ENCODE measurements at places on chromosomes 13 and 19. TPM values are rescaled to one million over a fixed set of nuclear protein-coding genes. Genes with fewer than 3 reads are reported as not detected.

The HSD17B14 gene
- 53.9 TPM for total RNA-seq

The LGALS14 gene
- total RNA-seq = not detected

The PEG3 gene
- under 0.01 TPM for total RNA-seq

The METTL21C gene
- not detected for total RNA-seq

The DPRX gene
- not detected for total RNA-seq

DNA sequence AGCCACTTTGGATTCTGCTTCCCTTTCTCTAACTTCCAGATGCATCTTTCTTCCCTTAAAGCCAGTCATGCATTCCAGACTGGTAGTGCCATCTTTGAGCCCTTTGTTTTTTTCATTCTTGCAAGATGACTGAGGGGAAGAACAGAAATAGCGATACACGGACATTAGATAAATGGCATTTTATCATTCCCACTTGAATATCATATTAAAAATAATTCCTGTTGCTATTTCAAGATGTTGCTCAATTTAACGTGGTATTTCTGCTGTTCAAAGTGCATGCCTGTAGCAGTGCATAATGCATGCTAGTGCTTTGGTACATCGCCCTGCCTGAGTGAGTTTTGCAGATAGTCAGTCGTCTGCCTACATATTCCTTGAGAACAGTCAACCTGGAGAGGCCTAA is 140.6 kb upstream of the FRY start:
- no peak for DNase-seq

- DNase-seq = peak; percentile 99
Measured at GRCh38 chr13:79936368-79937136, 404.4 kb downstream of the SPRY2 start.

DNA sequence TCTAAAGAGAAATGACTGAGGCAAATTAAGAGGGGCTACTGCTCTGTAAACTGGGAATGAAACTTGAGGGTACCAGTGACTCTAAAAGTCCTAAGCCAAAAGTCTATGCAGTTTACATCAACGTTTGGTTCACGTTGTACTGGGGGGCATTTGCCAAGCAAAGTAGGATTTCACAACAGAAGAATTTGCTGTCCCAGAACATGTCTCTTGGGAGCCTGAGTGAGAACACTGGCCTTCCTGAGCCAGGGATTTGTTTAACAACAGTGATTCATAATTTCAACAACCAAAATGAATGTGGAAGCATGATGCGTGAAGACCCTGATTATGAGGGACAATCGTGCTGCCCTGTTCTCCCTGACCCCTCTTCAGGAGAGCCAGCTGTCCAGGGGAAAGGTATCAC is 178.0 kb downstream of the OXGR1 start:
- DNase-seq = no peak

GRCh38 chr13:76600081-76600480 is 286.1 kb downstream of the KCTD12 start:
- no peak for DNase-seq

DNA sequence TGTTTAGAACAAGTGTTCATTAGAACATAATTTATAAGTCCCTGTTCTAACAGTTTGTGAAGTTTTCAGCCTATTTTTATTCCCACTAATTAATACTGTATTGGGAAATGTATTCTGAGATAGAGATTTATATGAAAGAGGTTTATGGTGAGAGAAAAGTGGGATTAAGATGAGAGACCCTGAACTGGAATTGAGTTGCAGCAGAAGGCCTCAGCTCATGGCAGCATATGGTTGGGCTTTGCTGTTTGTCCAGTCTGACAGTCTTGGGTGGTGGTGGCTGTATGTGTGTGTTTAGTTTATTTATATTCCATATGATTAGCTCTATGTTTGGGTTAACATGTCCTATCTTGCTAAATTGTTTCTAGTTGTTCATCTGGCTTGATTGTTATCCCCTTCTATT is 575.1 kb downstream of the SLITRK5 start:
- DNase-seq = no peak

- no peak for DNase-seq
Measured at GRCh38 chr13:59673286-59673685, 490.4 kb downstream of the DIAPH3 start.

DNA sequence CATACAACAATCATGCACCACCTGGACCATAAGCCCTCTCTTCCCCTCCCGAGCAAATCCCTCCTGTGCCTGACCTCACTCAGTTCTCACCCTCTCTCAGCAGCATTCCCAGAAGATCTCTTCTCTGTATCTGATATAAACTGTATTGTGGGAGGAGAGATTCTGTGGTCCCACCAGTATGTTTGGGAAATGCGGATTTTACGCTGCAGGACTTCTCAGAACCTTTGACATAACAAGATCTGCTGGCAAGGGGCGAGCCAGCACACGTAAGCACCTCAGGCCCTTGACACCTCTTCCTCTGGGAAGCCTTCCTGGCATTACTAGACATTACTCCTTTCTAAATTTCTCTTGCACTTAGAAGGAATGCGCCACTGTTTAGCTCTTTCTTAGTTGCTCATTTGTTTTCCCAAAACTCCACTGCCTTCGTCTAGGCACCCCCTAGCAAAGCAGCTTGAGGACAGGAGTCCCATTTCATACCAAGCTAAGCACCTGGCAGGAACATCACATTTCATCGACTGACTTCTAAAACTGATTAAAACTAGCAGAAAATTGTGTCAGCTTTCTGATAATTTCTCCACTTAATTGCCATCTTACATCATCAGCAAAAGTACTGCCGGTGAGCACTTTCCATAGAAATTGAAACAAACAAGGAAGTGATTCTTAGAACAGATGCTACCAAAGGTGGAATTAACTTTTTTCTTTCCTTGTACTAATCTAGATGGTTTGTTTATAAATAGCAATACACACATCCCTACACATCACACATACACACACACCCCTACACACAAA is 63.2 kb downstream of the CCDC70 start:
- no peak for DNase-seq

DNA sequence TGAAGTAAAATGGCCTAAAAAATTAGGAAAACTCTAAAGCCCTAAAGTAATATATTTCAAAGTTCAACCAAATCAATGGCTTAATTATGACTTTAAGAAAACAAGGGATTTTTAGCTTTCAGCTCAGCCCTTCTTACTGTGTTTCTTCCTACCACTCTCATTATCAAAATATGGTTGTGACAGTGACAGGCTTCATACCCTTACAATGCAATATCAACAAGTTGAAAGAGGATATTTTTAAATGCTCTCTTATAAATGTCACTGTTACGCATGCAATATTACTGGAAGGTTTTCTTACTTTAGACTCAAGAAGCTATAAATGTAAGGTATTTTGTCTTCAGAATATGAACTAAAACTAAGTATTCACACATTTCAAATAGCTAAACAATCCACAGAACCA is 1225.7 kb upstream of the MIR17HG start:
- DNase-seq = no peak

- no peak for DNase-seq
Measured at GRCh38 chr13:111845621-111846351, 221.2 kb upstream of the SOX1 start.

DNA sequence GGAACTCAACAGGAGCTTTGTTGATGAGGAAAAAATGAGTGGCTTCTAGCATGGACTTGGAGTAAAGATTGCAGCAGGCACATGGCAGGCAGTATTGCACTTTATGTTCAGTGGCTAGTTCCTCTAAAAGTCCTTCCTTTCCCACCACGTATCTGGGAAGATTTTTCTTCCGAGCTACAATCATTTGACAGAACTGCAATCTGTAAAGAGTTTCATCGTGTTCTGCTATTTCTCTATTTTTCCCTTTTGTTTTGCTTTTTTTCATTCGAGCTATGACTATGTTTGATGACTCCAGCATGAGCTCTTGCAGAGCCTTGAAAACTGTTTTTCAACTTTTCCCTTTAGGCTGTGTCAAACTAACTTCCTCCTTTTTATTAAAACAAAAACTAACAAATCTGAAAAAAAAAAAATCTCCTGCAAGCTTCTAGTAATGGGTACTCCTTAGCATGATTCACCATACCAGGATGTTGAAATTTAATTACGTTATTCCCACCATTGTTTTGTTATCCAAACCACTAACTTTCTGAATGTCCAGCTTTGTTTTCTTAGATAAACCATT is 12.3 kb downstream of the CLDN10 start:
- peak; percentile 17 for DNase-seq

GRCh38 chr13:20891034-20891433 is 11.5 kb downstream of the XPO4 start:
- DNase-seq = no peak

- no peak for DNase-seq
Measured at GRCh38 chr19:4115050-4115817, 8.7 kb downstream of the MAP2K2 start.

GRCh38 chr13:89902223-89902622 is 1445.3 kb upstream of the MIR17HG start:
- no peak for DNase-seq

- peak; percentile 85 for DNase-seq
Measured at GRCh38 chr19:10580979-10581631, 6.0 kb downstream of the AP1M2 start.

DNA sequence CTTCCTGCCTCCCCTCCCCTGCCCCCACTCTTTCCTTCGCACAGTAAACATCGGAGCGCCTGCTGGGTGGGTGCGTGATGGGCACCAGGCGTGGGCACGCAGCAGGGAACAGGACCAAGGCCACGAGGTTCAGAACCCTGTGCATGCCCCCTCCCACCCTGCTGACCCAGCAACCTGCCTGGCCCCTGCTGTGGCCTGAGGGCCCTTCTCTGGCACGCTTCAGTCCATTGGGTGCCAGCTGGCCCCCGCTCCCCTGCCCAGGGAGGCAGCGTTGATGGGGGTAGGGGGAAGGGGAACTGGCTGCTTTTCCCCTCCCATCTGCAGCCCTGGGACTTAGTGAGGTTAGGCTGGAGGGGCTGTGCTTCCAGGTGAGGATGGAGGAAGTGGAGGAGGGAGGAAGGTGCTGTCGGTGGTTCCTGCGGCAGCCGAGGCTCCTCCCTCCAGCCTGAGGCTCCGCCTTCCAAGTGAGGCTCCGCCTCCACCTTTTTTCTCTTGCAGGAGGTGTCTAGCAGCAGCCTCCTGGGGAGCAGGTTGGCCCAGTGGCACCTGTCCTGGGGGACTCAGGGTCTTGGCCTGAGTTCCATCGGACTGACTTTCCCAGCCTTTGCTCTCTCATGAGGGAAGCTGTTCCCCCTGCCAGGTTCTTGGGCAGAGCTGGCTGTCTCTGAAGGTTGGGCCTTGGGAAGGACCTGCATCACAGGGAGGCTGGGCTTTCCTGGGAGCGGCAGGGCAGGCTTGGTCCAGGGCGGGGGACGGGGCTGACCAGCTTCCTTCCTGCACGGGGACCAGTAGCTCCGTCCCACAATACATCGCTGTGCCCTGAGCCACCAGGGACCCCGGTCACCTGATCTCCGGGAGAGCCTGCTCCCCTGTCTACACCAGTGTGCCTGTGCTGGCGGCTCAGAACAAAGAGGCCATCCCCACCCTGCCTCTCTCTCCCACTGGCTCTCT is 7.3 kb downstream of the PIAS4 start:
- no peak for DNase-seq

- no peak for DNase-seq
Measured at GRCh38 chr19:13573056-13573667, 66.9 kb upstream of the CACNA1A start.
